ENCODE measurements at places on chromosomes 4 and X. TPM values are rescaled to one million over a fixed set of nuclear protein-coding genes. Genes with fewer than 3 reads are reported as not detected.

DNA sequence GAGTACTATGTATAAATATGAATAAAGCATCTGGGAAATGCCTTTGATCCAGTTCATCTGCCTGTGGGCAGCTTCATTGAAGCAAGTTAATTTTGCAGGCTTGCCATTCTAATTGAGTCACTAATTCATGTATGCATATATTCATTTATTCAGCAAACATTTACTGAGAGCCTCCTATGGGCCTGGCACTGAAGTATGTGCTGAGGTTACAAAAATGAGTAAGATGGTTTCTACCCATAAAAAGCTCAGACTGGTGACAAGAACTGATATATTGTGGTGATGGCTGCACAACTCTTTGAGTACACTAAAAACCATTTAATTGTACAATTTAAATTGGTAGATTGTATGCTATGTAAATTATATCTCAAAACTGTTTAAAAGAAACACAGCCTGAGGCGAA is 1.1 kb upstream of the MRPL1 start:
- no peak for DNase-seq

DNA sequence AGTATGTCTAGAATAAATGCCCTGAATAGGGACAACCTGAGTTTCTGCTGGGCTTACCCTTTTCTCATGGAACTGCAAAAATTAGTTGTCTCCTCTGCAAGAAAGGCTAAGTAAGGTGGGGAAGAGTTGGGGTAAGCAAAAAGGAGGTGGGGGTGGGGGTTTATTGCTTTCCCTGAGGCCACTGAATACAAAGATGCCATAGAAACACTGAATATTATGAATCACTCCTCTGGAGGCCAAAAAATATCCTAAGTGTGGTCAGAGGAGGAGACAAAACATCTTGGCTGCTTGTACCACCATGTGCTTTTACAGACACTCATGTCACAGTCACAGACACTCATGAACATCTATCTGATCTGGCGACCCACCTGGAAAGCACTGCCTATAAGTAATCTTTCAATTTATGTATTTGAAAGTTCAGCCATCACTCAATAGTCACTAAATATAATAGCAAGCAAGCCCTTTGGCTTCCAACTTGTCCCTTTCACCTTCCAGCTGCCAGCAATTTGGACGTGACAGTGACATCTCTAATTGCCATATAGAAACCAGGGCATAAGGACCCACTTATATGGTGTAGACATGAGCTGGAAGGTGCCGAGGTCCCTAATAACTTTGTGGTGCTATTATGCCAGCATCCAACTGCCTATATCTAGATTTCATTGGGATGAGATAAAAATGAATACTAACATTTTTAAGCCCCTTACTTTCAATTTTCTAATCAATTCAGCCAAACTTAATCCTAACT is 122.7 kb upstream of the CBR4 start:
- DNase-seq = no peak

DNA sequence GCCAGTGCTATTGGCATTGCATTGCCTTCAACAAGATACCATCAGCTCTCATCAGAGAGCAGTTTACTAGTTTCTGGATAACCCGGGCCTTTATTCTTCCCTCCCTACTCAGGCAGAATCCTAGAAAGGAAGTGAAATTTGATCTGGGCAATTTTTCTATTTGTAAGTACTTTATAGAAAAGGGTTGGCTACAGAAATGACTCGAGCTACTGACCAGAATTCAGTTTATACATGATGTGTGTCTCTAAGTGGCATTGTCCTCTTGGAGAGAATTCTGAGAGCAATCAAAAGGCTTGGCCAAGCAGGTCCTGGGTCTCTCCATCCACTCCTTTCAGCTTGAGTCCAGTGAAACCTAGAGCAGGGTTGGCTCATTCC is 192.7 kb upstream of the LEF1 start:
- no peak for DNase-seq

PAK3 gene
- 0.27 TPM for total RNA-seq

Measured in left ventricle myocardium inferior (tissue), 1 donor.